AG04449 (cell line): ENCODE measurements at places on chromosomes 2 and 18.

- DNase-seq, result no peak
These were observed 4.0 kb upstream of the RTN4 start for GRCh38 chr2:55054106-55054875.

GRCh38 chr18:79625195-79625923 is 54.2 kb upstream of the CTDP1 start:
- no peak for DNase-seq

DNA sequence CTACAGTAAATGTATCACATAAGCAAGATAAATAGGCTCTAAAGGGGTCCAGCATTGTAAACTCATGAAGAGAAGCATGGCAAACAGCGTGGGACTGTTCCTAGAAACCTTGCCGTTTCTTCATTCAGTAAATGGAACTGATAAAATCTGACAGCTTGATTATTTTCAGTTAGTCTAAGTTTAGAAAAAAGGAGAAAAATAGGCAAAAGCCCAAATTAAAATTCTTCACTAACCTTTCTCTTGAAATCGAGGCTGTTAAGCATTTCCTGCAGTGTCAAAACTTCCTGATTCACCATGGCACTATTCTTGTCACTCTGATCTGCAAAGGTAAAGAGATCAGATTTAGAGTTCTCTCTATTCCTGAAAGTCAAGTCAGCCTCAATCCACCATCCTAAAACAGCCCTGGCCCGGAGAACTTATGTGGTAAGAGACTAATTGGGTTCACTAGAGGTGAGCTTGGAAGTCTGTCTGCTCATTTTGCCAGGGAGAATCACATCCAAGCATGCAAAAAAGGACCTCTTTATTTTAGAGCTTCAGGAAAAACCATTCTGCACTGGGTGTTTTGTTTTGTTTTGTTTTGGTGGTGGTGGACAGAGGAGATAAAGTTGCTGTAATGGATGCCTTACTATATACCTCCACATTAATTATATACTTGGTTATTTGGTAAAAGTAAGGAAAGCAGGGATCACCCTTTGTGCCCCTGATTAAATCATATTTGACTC is 52.4 kb upstream of the STAT1 start:
- DNase-seq, result no peak

DNA sequence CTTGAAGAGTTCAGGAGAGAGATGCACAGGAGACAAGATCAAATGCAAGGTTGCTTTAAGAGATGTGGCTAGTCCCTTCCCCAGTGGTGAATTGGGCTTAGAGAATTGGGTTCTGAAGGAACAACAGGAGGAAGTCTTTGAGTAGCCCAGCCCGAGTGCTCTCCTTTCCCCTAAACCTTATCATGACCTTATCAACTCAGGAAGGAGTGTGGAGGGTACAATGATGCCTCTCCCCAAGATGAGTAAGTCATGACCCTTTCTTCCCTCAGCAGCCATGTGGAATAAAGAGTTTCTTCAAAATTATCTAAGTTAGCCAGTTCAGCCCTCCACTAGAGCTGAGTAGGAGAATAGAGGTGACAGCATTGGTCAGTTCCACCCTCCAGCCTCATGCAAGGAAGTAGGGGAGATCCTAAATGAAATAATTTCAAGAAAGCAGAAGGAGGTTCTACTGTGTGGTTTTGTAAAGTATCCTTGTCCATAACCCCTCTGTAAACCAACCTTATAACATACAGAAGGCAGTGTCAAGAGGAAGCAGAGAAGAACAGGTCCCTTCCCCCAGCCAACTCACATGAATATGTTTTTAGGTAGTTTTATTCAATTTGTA is 88.4 kb downstream of the ARHGAP15 start:
- no peak for DNase-seq

DNA sequence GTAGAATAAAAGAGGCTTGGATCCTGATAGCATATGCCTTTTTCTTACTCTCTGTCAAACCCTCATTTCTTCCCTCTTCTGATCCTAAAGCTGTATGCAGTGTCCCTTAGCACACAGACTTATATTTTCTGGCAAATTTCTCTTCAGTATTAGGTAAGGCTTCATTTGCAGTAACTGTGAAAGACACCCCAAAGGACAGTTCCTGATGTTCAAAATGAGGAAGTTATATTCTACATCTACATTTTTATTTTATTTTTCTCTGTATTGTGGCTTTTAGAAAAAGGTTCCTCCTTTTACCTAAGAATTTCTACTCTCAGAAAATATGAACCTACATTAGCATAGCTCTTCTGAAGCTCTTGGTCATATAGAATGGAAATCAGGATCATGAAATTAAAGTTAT is 261.7 kb downstream of the PDE11A start:
- no peak for DNase-seq

DNA sequence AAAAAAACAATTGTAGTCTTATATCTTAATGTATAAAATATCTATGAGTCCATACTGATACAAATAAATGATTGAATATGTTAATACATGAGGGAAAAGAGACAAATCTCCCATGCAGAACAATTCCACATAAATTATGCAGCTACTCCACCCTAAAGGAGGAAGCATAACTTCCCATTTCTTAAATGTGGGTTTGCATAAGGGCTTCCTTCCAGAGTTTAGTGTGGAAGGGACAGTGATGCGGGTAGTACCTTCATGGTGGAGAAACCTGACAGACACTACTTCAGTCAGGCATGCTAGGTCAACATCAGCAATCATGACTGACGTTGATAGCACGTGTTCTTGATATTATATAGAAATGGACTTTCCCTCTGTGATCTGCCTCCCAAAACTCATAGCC is 146.9 kb upstream of the STON1 start:
- no peak for DNase-seq

- no peak for DNase-seq
These were observed 52.3 kb downstream of the THOC1 start for GRCh38 chr18:215448-216010.

GRCh38 chr2:114472246-114472645 is 29.8 kb downstream of the DPP10 start:
- no peak for DNase-seq

DNA sequence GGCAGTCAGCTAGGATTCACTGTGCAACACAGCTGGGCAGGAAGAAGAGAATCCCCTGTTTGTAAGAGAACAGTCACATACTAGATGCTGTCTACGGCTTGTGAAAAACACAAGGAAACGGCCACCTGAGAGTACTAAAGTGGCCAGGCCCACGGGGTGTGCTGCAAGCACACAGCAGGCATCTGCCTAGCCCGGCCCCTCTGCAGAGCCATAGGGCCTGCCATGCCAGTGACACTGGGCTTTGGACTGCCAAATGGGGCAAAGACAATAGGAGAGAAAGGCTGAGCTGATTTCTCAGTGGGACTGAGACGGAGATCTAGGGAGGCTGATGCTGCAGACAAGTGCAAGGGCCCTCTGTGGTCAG is 10.3 kb downstream of the TUBB6 start:
- DNase-seq, result no peak

DNA sequence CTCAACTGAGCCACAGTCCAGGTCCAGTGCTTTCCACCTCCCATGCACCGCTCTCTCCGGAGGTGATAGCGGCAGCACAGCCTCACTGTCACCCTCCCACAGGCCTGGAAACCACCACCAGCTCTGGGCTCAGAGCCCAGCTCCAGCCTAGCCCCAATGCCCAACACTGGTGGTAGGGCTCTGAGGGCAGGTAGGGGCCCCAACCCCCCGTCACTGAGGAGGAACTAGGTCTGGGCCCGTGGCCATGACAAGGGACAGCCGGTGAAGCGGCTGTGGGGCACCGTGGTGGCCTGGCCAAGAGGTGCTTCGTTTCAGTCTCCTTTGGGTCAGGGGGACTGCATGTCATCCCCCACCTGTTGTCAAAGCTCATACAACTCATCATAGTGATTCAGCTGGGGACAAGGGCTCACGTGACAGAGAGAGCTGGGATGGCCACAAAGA is 5.5 kb upstream of the TMEM214 start:
- DNase-seq, result no peak

GRCh38 chr2:176491172-176491904 is 222.1 kb downstream of the MTX2 start:
- peak; percentile 99 for DNase-seq

GRCh38 chr2:78024996-78025395 is 502.8 kb upstream of the LRRTM4 start:
- DNase-seq, result no peak

- no peak for DNase-seq
These were observed 17.7 kb downstream of the KLF7 start for GRCh38 chr2:207148020-207148419.

GRCh38 chr2:9244985-9245544 is 38.5 kb downstream of the ASAP2 start:
- no peak for DNase-seq

- no peak for DNase-seq
These were observed 215.9 kb downstream of the TMEM247 start for GRCh38 chr2:46695283-46695682.

DNA sequence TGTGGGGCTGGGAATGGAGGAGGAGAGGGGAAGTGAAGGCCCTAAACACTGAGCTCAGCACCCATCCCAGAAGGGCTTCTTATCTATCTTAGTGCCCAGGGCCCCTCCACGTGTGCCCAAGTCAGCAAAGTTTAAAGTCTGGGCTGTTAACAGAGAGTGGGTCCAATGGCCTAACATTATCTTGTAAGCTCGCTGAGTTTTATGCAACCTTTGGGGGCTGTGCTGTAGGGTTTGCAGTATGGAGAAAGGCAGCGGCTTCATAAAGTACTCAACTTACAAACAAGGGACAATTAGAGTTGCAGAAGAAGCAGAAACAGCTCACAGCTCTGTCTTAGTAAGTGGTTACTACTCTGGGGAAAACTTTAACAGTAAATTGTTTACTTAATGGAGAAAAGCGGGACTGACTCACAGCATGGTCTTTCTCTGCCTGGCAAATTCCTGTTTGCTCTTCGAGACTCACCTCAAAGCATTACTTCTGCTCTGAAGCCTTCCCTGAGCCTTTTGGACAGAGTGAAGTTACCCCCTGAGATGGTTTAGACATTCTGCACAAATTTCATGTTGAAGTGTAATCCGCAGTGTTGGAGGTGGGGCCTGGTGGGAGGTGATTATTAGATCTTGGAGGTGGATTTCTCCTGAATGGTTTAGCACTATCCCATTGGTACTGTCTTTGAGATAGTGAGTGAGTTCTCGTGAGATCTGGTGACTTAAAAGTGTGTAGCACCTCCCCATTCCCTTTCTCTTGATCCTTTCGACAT is 9.0 kb downstream of the ENOSF1 start:
- peak; percentile 42 for DNase-seq

DNA sequence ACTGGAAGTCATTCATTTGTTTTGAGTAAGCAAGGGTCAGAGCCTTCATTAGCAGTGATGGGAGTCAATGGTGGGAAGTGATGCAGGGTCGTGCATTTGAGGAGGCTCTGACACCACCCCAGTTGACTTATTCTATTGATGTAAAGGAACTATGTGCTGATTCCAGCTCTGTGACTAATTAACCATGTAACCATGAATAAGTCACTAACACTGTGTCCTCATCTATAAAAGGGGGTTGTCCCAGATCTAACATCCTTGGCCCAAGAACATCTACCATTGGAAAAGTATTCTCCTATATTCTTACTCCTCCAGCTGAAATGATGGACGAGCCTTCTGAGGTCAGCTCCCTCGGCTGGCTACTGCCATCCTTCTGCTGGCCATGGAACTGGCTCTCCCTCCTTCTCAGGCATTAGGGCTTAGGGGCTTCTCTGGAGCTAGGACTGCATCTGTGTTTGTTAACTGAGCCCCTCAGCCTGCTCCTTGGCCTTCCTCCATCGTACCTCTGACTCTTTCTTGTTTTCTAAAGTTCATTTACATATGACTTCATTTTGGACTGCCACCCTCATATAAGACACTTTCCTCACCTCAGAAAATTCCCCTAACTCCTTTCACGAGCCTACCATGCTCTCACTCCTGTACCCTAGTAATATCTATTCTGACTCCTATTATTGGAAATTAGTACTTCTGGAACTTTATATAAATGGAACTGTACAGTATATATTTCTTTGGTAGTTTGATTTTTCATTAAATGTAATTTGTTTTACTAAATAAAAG is 115.5 kb downstream of the KCTD1 start:
- no peak for DNase-seq

- DNase-seq, result no peak
These were observed 1326.0 kb downstream of the LRP1B start for GRCh38 chr2:140804700-140805260.

DNA sequence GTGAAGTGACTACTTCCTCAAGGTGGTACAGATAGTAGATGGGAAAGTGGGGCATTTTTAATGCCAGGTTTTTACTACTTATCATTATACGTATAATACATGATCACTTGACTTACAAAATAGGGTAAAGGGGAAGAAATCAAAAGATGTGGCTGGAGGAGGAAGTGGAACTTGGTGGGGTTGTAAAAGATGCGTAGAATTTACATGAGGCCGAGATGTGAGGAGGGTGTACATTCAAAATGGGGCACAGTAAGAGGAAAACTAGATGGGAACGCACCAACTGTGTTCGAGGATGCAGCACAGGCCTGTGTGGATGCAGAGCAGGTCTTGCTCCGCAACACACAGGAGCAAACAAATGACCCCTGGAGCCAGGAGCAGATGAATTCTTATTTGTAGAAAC is 403.3 kb downstream of the TXNL1 start:
- DNase-seq, result no peak

GRCh38 chr2:54619660-54620231 is 103.7 kb upstream of the EML6 start:
- no peak for DNase-seq

GRCh38 chr2:241739651-241740050 is 5.2 kb downstream of the D2HGDH start:
- no peak for DNase-seq

DNA sequence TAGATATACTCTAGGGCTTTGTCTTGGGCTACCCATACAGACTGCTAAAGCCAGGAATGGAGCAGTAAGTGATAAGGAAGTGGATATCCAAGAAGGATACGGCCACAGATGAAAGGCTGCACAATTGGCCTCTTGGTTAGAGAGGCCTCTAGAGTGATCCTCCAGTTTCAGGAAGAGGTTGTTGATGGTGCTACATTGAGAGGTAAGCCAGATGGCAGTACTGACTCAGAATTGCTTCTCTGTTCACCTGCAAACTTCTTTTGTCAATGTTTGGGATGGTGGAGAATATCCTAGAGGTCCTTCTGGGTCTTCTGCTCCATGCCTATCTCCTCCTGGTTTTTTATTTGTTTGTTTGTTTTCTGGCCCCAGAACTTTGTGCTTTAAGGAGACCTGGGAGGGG is 226.8 kb upstream of the LRRTM1 start:
- no peak for DNase-seq

DNA sequence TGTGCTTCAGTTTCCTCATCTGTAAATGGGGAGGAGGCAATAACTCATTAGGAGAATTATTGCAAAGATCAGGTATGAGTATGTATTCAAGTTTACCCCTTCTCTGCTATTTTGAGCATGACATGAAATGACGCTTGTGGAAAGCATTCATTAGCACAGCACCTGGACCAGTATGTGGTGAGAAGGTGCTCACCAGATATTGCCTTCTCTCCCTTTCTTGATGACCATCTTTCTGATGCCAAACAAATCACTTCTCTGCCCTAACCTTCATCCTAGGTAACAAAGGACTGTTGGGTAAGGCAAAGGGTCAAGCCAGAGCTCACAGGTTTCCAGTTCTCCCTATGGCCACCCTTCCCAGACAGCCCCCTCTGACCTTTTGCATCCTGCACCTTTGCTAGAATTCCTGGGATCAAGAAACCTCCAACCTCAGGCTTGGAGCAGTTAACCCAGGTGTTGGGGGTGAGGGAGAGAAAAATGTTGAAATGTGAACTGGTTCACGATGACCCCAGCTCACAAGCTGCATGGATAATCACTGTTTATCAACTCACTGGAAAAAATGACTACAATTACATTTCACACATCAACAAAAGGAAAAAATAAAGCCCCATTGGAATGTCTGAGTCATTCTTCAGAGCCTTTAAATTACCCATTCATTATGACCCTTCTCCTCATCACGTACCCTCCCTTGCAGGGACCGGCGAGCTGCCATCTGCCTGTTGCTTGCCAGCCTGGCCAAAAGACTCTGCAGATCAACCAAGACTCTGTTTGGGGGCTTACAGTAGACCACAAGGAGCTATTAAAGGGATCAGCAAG is 41.6 kb downstream of the LBH start:
- DNase-seq, result no peak
